Progenitor cell of endocrine pancreas (in vitro differentiated cells): ENCODE measurements at places on chromosomes 5 and 9. TPM values are rescaled to one million over a fixed set of nuclear protein-coding genes. Genes with fewer than 3 reads are reported as not detected.

The PCDHGB1 gene
- 2.3 TPM in 2 replicates for total RNA-seq

The PHF19 gene
- total RNA-seq = 27.2 and 28.4 TPM in 2 replicates

The PTPA gene
- 135 and 145 TPM in 2 replicates for total RNA-seq

The CEL gene
- total RNA-seq = 5.2 and 5.4 TPM in 2 replicates

- no peak overlapping the region for H3K27ac ChIP-seq
- H3K27me3 ChIP-seq = no peaks in the 10 kb centered on the region
- DNase-seq = no peak
- peaks cover 2% of the 10 kb centered on the region for H3K36me3 ChIP-seq
Measured at GRCh38 chr9:37309136-37309535, 113.4 kb upstream of the GRHPR start.

- no peaks in the 10 kb centered on the region for H3K27me3 ChIP-seq
- no peak overlapping the region for H3K27ac ChIP-seq
Measured at GRCh38 chr9:83630938-83631457, 8.1 kb downstream of the IDNK start.

- DNase-seq = no peak
- no peaks in the 10 kb centered on the region for H3K4me1 ChIP-seq
- H3K4me3 ChIP-seq = no peak overlapping the region
- no peaks in the 10 kb centered on the region for H3K27me3 ChIP-seq
- H3K36me3 ChIP-seq = peaks cover 1% of the 10 kb centered on the region
- H3K27ac ChIP-seq = no peak overlapping the region
Measured at GRCh38 chr9:114472765-114473446, 32.4 kb downstream of the WHRN start.

GRCh38 chr9:22052376-22052945 lies 43.4 kb upstream of the CDKN2B start:
- no peak overlapping the region for H3K4me3 ChIP-seq
- no peaks in the 10 kb centered on the region for H3K4me1 ChIP-seq
- no peaks in the 10 kb centered on the region for H3K36me3 ChIP-seq
- H3K27ac ChIP-seq = no peak overlapping the region
- no peaks in the 10 kb centered on the region for H3K27me3 ChIP-seq
- DNase-seq = no peak

DNA sequence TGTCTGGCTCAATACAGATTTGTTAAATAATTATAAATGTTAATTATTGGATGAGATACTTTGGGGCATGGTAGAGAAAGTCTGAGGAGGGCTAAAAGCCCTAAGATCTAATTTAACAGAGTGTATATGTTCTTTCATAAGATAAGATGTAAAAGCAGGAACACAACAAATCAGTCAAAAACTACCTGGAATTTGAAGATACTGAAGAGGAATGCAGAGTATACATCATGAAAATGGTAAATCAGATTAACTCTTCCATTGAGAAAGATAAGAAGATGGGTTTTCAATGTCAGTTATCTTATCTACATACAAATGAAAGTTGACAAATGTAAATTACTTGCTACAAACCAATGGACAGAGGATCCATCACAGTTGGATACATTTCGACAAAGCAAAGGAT lies 107.3 kb upstream of the NFIB start:
- no peaks in the 10 kb centered on the region for H3K36me3 ChIP-seq
- no peak overlapping the region for H3K4me3 ChIP-seq
- H3K27ac ChIP-seq = no peak overlapping the region
- peaks cover 20% of the 10 kb centered on the region for H3K4me1 ChIP-seq
- no peak for DNase-seq

DNA sequence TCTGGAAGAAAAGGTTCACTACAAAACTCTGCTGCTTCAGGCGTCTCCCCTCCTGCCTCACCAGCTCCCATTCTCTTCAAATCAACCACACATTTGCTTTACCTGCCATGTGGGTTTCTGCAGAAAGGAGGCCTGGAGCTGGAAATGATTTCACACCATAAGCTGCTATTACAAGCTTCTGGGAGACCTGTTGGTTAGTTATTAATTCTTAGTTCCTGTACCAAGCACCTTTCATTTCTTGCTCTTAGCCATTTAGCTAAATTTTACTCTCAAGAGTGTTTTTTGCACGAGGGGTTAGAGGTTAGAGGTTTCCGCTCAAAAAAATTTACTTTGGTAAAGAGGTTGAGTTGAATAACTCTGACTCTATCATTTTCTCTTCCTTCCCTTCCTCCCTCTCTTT lies 70.3 kb downstream of the MAP1B start:
- H3K36me3 ChIP-seq = peaks cover 5% of the 10 kb centered on the region
- H3K4me1 ChIP-seq = peaks cover 21% of the 10 kb centered on the region
- H3K4me3 ChIP-seq = no peak overlapping the region

DNA sequence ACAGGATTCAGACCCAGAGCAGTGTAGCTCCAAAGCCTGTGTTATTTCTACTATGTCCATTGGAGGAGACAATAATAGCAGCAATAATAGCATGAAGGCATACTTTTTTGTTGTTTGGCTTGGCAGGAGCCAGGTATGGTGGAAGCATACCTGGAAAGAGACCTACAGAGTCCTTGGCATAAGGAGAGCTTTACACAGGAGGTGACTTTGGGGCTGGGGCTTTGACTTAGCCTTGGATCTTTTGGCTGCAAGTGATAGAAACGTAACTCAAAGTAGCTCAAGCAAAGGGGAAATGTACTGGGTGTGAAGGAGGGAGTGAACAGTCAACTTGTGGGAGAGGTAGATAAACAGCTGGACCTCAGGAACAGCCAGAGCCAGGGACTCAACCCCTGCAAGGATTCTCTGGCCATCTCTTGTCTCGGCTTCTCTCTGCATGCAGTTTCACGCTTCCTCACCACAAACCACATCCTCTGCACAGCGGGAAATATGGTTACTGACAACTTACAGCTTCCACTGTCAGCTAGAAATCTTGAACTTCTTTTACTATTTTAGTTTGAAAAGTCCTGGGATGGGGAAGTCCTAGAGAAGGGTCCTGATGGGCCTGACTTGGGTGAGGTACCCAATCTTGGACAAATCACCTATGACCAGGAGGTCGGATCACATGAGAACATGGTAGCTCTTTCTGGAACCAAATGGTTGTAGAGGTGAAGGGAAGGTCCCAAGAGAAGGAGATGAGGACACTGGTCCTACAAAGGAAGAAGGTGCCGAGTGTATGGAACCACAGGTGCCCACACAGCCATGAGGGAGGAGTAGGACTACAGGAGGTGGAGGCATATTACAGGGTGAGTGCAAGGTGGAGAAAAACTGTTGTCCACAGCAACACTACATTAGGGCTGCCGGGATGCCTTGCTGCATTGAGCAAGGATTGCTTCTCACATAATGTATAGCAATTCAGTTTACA lies 47.0 kb upstream of the TGFBR1 start:
- no peak overlapping the region for H3K27ac ChIP-seq
- H3K4me3 ChIP-seq = no peak overlapping the region
- H3K36me3 ChIP-seq = no peaks in the 10 kb centered on the region

GRCh38 chr5:5432020-5432707 lies 9.7 kb downstream of the ICE1 start:
- H3K27me3 ChIP-seq = no peaks in the 10 kb centered on the region
- H3K27ac ChIP-seq = no peak overlapping the region
- no peak for DNase-seq
- peaks cover 35% of the 10 kb centered on the region for H3K4me1 ChIP-seq

GRCh38 chr5:160537116-160537515 lies 115.5 kb downstream of the PTTG1 start:
- DNase-seq = no peak
- no peak overlapping the region for H3K4me3 ChIP-seq
- H3K27me3 ChIP-seq = no peaks in the 10 kb centered on the region
- H3K27ac ChIP-seq = no peak overlapping the region
- no peaks in the 10 kb centered on the region for H3K4me1 ChIP-seq
- H3K36me3 ChIP-seq = no peaks in the 10 kb centered on the region
